ENCODE measurements at places on chromosomes 11 and 22.

GRCh38 chr11:20093775-20094174 lies 66.5 kb downstream of the DBX1 start:
- no peak for ATAC-seq

DNA sequence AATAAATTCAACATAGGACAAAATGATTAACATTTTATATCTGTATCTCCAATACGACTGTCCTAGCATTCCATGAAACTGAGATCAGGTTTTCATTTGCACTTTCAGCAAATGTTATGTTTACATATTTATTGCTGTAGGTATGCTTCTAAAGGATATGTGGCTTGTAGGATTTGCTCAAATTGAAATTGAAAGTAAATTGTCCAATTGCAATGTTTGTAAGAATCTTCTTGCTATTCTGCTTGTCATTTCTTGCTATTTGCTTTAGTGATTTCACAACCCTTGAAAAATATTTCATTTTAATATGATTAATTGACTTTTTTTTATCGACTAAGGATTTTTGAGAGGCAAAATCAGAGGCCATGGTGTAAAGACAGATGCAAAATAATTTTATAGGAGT lies 904.2 kb upstream of the RAG2 start:
- no peak for ATAC-seq

GRCh38 chr11:20865161-20865560 lies 195.8 kb downstream of the NELL1 start:
- no peak for ATAC-seq

DNA sequence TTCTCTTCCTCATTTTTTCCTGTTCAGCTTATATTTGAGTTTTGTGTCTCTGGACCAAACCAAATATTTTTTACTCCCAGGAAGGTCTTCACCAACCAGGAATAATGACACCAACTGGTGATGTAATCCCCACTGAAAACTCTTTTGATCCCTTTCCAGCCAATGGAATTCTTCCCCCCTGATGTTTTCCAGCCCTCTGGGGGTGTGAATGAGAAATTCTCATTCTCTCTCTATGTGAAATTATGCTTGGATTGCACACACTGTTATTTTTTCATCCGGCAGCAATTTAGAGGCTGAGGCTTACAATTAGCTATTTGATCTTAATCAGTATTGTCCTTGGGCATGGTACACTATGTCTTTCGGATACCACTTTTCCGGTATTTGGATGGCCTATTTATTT lies 39.5 kb upstream of the SLC1A2 start:
- no peak for ATAC-seq

DNA sequence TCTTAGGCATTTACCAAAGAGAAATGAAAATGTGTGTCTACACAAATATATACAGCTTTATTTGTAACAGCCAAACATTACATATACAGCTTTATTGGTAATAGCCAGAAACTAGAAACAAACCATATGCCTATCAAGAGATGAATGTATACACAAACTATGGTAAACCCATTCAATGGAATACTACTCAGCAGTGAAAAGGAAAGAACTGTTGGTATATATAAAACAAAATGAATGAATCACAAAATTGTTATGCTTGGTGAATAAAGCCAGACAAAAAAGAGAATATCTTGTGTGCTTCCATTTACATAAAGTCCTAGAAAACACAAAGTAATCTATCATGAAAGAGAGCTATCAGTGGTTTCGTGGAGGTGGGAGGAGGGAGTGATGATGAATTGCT lies 142.9 kb downstream of the EFCAB6 start:
- no peak for ATAC-seq

- no peak for ATAC-seq
Measured at GRCh38 chr22:26134654-26135330, 34.5 kb upstream of the SEZ6L start.

DNA sequence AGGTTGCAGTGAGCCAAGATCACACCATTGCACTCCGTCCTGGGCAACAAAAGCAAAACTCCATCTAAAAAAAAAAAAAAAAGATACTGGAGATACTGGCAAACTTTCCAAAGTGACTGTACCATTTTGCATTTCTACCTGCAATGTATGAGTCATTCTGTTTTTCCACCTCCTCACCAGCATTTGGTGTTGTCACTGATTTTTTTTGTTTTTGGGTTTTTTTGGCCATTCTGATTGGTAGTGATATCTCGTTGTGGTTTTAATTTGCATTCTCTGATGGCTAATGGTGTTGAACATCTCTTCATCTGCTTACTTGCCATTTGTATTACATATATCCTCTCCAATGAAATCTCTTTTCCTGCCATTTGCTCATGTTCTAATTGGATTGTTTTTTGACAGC lies 12.0 kb upstream of the RBX1 start:
- ATAC-seq, result no peak

DNA sequence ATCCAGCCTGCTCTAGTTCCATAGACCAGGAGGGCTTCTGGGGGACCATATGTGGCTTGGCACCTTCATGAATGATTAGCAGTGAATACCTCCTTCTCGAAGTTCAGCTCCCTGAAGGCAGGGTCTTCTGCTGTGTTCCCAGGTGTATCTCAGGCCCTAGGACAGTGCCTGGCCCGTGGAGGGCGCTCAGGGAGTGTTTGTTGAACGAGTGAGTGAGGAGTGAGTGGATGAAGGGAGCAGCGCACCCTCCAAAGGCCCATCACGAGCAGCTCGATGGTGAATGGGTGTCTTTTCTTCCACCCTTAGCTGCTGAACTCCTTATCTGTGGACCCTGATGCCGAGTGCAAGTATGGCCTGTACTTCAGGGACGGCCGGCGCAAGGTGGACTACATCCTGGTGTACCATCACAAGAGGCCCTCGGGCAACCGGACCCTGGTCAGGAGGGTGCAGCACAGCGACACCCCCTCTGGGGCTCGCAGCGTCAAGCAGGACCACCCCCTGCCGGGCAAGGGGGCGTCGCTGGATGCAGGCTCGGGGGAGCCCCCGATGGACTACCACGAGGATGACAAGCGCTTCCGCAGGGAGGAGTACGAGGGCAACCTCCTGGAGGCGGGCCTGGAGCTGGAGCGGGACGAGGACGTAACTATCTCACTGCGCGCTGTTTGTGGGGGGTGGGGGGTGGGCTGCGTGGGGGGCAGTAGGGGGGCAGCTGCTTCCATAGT lies 9.5 kb downstream of the ANO1 start:
- no peak for ATAC-seq

GRCh38 chr11:122033193-122033592 lies 82.8 kb downstream of the BLID start:
- ATAC-seq, result no peak

DNA sequence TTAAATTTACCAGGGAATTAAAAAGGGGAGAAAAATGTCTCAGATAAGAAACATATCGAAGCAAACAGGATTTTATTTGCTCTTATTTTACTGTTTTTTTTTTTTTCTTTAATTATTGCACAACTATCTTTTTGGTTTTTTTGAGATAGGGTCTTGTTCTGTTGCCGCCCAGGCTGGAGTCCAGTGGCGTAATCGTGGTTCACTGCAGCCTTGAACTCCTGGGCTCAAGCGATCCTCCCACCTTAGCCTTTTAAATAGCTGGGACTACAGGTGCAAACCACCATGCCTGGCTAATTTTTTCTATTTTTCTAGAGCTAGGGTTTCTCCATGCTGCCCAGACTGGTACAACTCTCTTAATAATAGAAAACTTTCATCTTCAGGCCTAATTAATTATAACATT lies 32.5 kb downstream of the DRG1 start:
- no peak for ATAC-seq

DNA sequence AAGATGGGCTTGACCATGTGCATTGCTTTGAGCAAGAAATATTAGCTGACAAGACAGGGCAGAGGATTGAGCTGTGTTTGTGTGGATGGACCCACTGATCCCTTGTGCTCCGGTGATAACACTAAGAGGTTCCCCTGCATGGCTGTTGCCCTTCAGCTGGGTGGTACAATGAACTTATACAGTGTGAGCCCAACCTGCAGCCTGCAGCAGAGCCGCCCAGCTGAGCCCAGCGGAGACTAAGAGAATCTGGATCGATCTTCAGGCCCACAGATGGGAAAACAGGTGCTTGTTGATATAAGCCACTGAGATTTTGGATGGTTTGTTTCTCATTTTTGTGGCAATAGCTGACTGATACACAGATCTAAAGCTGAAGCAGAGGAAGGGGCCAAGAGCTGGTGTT lies 177.4 kb upstream of the SYT13 start:
- no peak for ATAC-seq

- no peak for ATAC-seq
Measured at GRCh38 chr11:30377347-30377746, 54.4 kb downstream of the ARL14EP start.

GRCh38 chr11:30322191-30322590 lies 713 bp upstream of the ARL14EP start:
- no peak for ATAC-seq

GRCh38 chr11:20522536-20522935 lies 76.9 kb upstream of the SLC6A5 start:
- ATAC-seq, result no peak

DNA sequence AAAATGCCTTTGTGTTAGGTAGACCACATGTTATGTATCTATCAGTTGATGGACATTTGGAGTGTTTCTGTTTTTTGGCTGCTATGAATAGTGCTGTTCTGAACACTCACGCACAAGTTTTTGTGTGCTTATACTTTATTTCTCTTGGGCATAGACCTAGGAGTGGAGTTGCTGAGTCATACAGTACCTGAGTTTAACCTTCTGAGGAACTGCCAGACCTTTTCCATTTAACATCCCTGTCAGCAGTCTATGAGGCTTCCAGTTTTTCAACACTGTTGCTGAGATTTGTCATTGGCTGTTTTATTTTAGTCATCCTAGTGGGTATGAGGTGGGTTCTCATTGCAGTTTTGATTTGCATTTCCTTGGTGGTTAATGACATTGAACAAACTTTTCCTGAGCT lies 4.4 kb downstream of the CTTN start:
- no peak for ATAC-seq

GRCh38 chr11:64327375-64327774 lies 9.5 kb downstream of the PRDX5 start:
- no peak for ATAC-seq

DNA sequence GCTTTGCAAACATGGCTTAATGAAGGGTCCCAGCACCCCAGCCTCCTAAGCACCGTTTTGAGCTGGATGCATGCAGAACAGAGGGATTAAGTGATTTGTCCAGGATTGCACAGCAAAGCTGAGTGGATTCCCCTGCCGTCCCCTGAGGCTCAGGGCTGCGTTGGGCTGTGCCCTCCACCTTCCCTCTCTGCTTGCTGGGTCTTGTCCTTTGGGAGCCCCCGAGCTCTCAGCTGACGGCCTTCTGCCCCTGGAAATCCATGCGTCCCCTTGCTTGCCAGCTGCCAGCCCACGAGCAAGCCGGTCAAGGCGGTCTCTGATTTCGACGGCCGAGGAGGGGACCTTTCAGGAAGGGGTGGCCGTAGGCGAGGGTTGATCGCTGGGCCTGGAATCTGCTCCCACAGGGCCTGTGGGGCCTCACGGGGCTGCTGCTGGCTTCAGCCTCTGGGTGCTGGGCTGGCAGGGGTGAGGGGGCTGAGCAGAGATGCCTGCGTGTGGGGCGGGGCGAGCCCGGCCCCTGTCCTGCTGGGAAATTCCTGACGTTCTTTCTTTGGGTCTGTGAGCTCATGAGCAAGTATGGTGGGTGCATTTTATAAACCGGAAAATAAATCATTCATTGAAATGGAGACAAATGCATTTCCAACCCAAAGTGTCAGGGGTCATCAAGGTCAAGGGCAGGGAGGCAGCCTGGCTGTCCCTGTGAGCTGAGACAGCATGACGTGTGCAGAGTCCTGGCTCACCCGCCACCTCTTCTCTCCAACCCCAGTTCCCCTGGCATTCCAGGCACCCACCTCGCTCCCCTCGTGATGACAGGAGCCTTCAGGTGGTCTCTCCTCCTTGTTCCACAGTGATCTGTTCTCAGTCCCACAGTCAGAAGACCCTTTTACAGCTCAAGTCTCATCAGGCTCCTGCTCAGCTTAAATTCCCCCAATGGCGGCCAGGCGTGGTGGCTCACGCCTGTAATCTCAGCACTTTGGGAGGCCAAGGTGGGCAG lies 28.1 kb downstream of the FGF4 start:
- ATAC-seq, result peak; percentile 48

DNA sequence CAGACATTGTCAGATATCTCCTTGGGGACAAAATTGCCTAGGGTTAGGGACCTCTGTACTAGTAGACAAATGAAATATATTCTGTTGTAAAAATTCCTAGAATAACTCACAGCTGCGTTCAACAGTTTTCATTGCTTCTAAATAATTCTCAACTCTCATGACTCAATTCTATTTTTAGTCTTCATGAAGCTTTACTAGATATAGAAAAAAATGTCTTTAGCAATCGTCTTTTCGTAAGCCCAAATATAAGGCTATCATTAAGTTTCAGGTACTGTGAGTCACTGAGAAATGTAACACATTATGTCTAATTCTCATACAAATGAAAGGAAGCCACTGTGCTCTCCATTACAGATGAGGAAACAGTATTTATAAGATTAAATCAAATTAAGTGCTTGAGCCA lies 6.4 kb downstream of the MMP12 start:
- ATAC-seq, result no peak

- no peak for ATAC-seq
Measured at GRCh38 chr11:66188580-66188979, 79.9 kb upstream of the RAB1B start.

GRCh38 chr11:125272092-125272491 lies 107.5 kb downstream of the PKNOX2 start:
- ATAC-seq, result no peak

DNA sequence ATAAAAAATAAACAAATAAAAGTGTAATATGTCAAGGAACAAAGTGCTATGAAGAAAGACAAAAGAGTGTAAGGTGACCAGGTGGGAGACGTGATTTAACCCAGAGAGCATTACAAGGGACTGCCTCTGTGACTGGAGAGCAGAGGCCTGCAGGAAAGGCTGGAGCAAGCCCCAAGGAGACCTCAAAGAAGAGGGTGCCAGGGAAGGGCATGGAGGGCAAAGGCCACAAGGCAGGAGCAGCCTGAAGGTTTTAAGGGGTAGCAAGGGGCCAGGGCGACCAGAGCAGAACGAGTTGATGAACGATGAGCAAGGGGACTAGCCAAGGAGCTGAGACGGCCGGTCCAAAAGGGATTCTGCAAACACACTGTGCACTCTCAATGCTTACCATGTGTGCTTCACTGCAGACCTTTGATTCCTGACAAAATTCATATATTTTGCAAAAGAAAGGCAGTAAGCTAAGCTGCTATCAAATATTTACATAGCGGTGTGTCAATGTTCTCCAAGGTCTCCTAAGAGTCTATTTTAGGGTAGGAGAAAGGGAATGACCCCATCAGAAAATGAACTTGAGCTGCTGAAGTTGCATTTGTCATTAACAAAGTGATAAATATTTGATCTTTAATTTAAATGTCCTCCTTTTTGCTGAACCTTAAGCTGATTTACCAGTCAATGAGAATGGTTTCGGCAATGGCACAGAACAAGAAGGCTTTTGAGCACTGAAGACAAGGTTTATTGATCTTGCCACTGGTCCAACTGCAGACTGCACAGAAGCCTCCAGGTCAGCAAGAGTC lies 50.5 kb downstream of the SMCO4 start:
- ATAC-seq, result no peak
